ENCODE measurements at places on chromosomes 4 and X. TPM values are rescaled to one million over a fixed set of nuclear protein-coding genes. Genes with fewer than 3 reads are reported as not detected.

The TKTL1 gene
- 14.0 TPM for total RNA-seq

- DNase-seq, result no peak
Observed at GRCh38 chr4:110122201-110122600, 76.2 kb downstream of the ELOVL6 start.

GRCh38 chr4:2040391-2041238, 18.5 kb upstream of the NAT8L start:
- DNase-seq, result no peak

DNA sequence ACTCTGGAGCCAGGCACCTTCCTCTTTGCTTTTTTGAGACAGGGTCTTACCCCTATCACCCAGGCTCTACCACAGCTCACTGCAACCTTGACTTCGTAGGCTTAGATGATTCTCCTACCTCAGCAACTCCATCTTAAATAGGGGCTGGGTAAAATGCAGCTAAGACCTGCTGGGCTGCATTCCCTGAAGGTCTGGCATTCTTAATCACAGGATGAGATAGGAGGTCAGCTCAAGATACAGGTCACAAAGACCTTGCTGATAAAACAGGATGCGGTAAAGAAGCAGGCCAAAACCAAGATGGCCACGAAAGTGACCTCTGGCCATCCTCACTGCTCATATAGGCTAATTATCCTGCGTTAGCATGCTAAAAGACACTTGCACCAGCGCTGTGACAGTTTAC, 770.8 kb upstream of the PRKX start:
- no peak for DNase-seq

- DNase-seq, result no peak
Observed at GRCh38 chrX:41066969-41067368, 18.3 kb upstream of the USP9X start.

Measured in Right ventricle myocardium superior (tissue), 1 donor.